ENCODE measurements at places on chromosomes 3 and 15. TPM values are rescaled to one million over a fixed set of nuclear protein-coding genes. Genes with fewer than 3 reads are reported as not detected.

DNA sequence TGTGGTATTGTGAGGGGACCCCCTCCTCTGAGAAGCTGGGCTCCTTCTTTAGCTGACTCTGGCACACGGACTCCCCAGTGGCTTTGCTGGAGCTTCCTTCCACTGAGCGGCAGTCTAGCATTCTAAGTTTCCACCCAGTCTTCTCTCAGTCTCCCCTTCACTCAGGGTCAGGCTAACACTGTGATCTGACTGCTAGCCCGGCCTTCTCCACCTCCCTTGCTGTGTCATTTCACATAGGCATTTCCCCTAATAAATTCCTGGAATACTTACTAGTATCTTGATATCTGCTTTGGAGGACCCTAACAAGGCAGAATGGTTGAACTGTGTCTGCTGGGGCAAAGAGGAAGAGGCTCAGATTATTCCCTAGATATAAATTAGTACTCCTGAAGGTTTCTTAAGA is 106.2 kb upstream of the THBS1 start:
- no peaks in the 10 kb centered on the region for H3K27me3 ChIP-seq
- no peaks in the 10 kb centered on the region for H3K36me3 ChIP-seq

DNA sequence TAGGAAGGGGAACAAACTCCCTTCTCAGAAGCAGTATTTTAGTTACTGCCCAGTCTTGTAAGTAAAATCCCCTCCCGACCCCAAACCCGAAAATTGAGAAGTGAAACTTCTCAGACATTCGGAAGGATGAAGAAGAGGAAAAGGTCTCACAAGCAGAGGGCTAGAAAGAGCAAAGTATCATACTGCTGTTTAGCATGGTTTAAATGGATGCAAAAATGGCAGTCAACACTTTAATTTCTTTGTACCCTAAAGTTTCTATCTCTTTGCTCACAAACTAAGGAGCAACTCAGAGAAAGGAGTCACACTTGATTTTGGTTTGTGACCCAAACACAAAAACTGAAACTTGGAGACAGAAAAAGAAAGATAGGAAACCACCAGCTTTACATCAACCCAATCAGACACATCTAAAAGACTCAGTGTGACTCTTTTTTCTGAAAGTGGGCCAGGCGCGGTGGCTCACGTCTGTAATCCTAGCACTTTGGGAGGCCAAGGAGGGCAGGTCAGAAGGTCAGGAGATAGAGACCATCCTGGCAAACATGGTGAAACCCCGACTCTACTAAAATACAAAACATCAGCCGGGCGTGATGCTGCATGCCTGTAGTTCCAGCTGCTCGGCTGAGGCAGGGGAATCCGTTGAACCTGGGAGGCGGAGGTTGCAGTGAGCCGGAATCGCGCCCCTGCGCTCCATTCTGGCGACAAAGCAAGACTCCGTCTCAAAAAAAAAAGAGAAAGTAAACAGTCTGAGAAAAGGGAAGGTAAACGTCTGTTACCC is 63.2 kb upstream of the ATP11B start:
- no peak overlapping the region for H3K27ac ChIP-seq
- H3K27me3 ChIP-seq, result no peaks in the 10 kb centered on the region
- no peaks in the 10 kb centered on the region for H3K36me3 ChIP-seq
- H3K4me3 ChIP-seq, result no peak overlapping the region
- no peaks in the 10 kb centered on the region for H3K4me1 ChIP-seq

- H3K27ac ChIP-seq, result no peak overlapping the region
- no peaks in the 10 kb centered on the region for H3K4me1 ChIP-seq
- no peak overlapping the region for H3K4me3 ChIP-seq
- H3K36me3 ChIP-seq, result no peaks in the 10 kb centered on the region
- DNase-seq, result no peak
Observed at GRCh38 chr3:97673357-97673997, 91.1 kb upstream of the ARL6 start.

- peak overlapping the region; percentile 17 for H3K27ac ChIP-seq
- no peaks in the 10 kb centered on the region for H3K36me3 ChIP-seq
Observed at GRCh38 chr3:176814285-176814684, 383.0 kb downstream of the TBL1XR1 start.

- H3K27me3 ChIP-seq, result no peaks in the 10 kb centered on the region
- no peak overlapping the region for H3K27ac ChIP-seq
- DNase-seq, result no peak
- H3K36me3 ChIP-seq, result no peaks in the 10 kb centered on the region
- no peak overlapping the region for H3K4me3 ChIP-seq
Observed at GRCh38 chr3:3232251-3232650, 52.8 kb upstream of the CRBN start.

GRCh38 chr3:134993011-134993410 is 198.0 kb downstream of the EPHB1 start:
- no peaks in the 10 kb centered on the region for H3K27me3 ChIP-seq
- no peak overlapping the region for H3K4me3 ChIP-seq
- no peak overlapping the region for H3K27ac ChIP-seq
- H3K4me1 ChIP-seq, result no peaks in the 10 kb centered on the region
- DNase-seq, result no peak

DNA sequence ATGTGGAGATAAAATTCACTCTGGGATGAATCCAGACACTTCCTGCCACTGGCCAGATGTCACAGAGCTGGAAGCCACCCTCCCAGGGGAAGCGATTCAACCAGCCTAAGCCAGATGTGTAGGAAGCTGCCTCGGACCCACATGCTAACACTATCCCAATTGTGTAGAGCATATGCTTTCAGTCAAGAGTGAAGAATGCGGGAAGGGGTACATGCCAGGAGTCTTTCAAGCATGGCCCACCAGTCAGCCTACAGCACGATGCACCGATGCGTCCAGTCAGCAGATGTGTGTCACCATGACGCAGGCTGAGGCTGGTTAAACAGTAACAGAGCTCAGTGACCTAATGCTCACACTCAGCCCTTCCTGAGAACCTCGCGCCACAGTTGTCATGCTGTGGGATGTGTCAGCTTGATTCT is 38.8 kb upstream of the BNC1 start:
- no peaks in the 10 kb centered on the region for H3K36me3 ChIP-seq
- DNase-seq, result no peak
- no peak overlapping the region for H3K4me3 ChIP-seq
- H3K27ac ChIP-seq, result no peak overlapping the region

- no peak overlapping the region for H3K4me3 ChIP-seq
- H3K27ac ChIP-seq, result no peak overlapping the region
- H3K4me1 ChIP-seq, result no peaks in the 10 kb centered on the region
- DNase-seq, result no peak
- H3K36me3 ChIP-seq, result no peaks in the 10 kb centered on the region
- no peaks in the 10 kb centered on the region for H3K27me3 ChIP-seq
Observed at GRCh38 chr3:109413049-109413448, 75.7 kb upstream of the DPPA4 start.

- no peaks in the 10 kb centered on the region for H3K36me3 ChIP-seq
- H3K27ac ChIP-seq, result no peak overlapping the region
- H3K4me1 ChIP-seq, result no peaks in the 10 kb centered on the region
- no peak for DNase-seq
Observed at GRCh38 chr15:92524874-92525565, 130.6 kb downstream of the FAM174B start.

DNA sequence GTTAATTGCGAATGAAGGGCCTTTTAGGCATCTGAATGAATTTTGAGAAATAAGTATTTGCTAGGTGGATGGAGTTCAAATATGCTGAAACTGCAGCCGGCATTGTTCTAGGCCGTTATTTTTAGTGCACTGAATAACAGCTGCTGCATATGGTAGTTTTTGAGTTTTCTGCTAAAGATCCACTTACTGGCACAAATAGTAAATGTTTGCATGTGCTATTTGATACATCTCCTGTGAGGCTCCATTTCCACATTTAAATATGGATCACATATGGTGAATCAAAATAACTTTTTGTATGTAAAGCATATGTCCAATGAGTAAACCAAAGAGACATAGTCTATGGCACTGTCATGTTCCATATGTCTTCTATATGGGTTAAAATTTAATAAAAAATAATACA is 56.7 kb upstream of the CNTN4 start:
- DNase-seq, result no peak
- H3K36me3 ChIP-seq, result no peaks in the 10 kb centered on the region
- no peaks in the 10 kb centered on the region for H3K4me1 ChIP-seq
- H3K27me3 ChIP-seq, result no peaks in the 10 kb centered on the region
- H3K4me3 ChIP-seq, result no peak overlapping the region

DNA sequence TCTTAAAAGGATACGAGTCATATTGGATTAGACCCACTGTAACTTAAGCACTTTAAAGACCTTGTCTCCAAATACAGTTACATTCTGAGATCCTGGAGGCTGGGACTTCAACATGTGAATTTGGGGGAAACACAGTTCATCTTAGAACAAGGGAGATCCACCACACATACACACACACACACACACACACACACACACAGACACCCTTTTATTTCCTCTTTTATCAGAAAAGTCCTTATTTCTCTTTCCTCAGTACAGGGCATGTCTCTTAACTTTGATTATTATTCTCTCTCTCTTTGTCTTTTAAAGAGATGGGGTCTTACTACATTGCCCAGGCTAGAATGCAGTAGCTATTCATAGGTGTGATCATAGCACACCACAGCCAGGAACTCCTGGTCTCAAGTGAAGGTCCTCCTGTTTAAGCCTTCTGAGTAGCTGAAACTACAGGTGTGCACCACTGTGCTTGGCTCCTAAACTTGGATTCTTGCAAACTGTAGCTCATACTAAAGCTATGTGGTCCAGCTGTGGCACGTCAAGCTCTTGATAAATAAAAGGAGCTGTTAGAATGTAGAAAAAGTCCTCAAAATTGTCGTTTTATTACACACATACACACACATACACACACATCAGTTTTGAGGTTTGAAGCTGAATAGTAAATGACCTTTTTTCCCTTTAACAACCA is 7.4 kb downstream of the GOLM2 start:
- peaks cover 20% of the 10 kb centered on the region for H3K4me1 ChIP-seq
- H3K27me3 ChIP-seq, result no peaks in the 10 kb centered on the region
- DNase-seq, result no peak
- peak overlapping the region; percentile 19 for H3K27ac ChIP-seq

DNA sequence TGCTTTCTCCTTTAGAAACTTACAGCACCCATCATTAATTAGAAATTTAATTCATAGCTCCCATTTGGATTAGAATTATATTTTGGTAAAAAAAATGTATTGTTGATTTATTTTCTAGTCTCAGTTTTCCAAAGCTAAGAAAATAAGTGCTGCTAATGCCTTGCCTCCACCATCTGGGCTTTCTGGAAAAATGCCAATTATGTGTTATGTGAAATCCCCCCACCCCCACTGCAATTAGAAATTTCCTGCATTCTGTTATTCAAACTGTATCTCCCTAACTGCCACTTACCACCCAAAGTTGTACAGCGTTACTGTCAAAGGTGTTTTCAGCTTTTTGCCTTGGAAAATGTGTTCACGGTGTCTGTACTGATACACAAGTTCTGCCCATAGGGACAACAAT is 617.2 kb upstream of the UBE2E2 start:
- H3K36me3 ChIP-seq, result no peaks in the 10 kb centered on the region
- H3K4me3 ChIP-seq, result no peak overlapping the region
- no peaks in the 10 kb centered on the region for H3K4me1 ChIP-seq
- DNase-seq, result no peak
- no peaks in the 10 kb centered on the region for H3K27me3 ChIP-seq

DNA sequence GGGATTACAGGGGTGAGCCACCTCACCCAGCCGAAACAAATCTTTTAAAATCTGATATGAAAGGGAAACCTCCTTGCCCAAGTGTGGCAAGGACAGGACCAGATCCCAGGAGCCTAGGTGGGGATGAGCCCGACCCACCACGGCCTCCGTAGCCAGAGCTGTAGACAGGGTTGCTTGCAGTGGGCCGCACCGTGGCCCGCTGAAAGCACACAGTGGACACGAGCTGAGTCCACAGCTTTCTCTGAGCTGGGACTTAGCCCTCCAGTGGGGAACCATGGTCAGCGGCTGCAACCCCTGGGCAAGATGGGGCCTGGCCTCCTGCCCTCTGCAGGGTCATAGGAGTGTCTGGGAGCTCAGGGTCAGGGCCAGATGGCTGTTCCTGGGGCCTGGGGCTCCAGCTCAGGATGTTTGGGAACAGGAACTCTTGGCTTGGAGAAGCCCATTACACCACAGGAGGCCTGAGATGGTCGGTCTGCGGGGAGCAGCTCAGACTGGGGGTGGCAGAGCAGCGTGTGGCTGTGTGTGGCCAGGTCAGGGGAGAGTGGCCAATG is 24.7 kb downstream of the GP9 start:
- no peak overlapping the region for H3K27ac ChIP-seq
- H3K4me3 ChIP-seq, result no peak overlapping the region
- no peaks in the 10 kb centered on the region for H3K4me1 ChIP-seq

DNA sequence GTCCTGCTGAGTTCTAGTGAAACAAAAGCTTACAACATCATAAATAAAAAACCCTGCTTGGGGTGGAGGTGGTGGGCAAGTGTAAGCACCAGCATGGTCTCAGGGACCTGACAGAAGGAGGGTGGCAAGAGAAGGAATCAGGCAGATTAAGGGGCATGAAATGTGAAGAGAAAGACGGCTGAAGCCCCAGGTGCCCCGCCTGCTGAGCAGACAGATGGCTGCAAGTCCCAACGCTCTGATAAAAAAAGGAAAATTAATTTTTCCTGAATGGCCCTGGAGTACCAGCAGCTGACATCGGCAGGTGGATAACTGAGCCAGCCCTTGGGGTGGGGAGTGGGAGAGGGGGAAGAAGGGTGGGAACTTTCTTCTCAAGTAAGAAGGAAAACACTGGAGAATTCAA is 137.9 kb downstream of the XXYLT1 start:
- no peaks in the 10 kb centered on the region for H3K36me3 ChIP-seq
- H3K27ac ChIP-seq, result no peak overlapping the region
- no peak for DNase-seq
- no peaks in the 10 kb centered on the region for H3K27me3 ChIP-seq
- no peak overlapping the region for H3K4me3 ChIP-seq
- H3K4me1 ChIP-seq, result no peaks in the 10 kb centered on the region

DNA sequence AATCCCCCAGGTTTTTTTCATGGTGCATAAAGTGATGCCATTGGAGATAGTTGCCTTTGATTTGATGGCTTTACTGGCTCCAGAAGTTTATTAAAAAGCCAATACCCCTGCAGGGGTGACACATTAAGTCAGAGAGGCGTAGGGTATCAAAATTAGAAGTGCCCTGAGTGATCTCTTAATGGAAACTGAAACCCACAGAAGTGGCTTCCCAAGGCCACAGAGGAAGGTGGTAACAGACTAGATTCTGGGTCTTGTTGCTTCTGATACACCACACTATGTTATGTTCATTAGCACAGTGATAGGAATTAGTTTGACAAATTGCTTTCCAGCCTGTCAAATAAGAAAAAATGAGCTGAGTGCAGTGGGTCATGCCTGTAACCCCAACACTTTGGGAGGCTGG is 112.3 kb downstream of the IQCH start:
- no peak overlapping the region for H3K4me3 ChIP-seq
- no peaks in the 10 kb centered on the region for H3K27me3 ChIP-seq

SLC26A6 gene
- total RNA-seq, result 30.0 TPM

FAM81A gene
- 0.77 TPM for total RNA-seq

CAV3 gene
- total RNA-seq, result not detected

TUSC7 gene
- not detected for total RNA-seq

SLC22A13 gene
- 1.6 TPM for total RNA-seq

USP19 gene
- 64.8 TPM for total RNA-seq

LRRC57 gene
- total RNA-seq, result 21.4 TPM

SNUPN gene
- total RNA-seq, result 26.3 TPM

P2RY13 gene
- total RNA-seq, result 42.0 TPM

PLSCR4 gene
- total RNA-seq, result 39.5 TPM

MYH15 gene
- 0.42 TPM for total RNA-seq

CEP63 gene
- total RNA-seq, result 32.2 TPM

All from spleen (tissue), 13 donors.